CD4-positive, alpha-beta T cell treated with Interleukin-21 for 1 hour (primary cell): ENCODE measurements at places on chromosomes 6 and 20.
A peak's percentile ranks its signal among the peaks of the same experiment; 100 is the strongest.

GRCh38 chr20:62723768-62724450, 15.3 kb downstream of the NTSR1 start:
- no peak for DNase-seq

GRCh38 chr6:95091823-95092436, 485.4 kb upstream of the MANEA start:
- DNase-seq: no peak

DNA sequence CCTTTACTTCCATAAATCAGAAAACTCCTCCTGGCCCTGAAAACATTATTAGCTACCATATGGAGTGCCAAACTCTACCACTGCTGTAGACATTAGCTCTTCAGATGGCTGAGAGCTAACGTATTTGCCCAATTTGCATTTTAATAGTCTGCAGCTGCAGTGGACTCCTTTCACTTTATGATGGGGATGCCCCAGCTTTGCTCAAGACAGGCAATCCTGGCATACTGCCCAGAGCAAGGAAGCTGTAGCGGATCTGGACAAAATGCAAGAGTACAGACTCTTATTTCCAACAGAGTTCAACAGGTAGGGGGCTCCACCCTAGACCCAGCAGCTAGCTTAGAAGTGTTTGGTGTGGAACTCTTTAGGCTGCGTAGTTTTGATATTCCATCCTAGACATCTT, 246.7 kb downstream of the FOXC1 start:
- DNase-seq: no peak

DNA sequence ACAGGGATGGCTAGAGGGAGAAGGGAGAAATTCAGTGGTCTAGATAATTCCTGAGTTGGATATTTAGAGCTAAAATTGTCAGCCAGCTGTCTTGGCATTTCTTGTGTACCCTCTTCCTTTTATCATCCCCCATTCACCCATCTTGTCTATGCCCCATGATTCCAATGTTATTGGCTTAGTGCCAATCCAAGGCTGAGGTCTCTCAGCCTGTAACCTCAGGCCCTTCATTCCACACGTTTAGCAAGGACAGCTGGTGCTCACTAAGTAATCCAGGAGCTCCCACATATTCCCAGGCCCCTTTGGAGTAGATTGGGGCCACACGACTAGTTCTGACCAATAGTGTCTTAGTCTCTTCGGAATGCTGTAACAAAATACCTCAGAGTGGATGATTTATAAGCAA, 112.4 kb upstream of the ATXN1 start:
- DNase-seq: no peak

DNA sequence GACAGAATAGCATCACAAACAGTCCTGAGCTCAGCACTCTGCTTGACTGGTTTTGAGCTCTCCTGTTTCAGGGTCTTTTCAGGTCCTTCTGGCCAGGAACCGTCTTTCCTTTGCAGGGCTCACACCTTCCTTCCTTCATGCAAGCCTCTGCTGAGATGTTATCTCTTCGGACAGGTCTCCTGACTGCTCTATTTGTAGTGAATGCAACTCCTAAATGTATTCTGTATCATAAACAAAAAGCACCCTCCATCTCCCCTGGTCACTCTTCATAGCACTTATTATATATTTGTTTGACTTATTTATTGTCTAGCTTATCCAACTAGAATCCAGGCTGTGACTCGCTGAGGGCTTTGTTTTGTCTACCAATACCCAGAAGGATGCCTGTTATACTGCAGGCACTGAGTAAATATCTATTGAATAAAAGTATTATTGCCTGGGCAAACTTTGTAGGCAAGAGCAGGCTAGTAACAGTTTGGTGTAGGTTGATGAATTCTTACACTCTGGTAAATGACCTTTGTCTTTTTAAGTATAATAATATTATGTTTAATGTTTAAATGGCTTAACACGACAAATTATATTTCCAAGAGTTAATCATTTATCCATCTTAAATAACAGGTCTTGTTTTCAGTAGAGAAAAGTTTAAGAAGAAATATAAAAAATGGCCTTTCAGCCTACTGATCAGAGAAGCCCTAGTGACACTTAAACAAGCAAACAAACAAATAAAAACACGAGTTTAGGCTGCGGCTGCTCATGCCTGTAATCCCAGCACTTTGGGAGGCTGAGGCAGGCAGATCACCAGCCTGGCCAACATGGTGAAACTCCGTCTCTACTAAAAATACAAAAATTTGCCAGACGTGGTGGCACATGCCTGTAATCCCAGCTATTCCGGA, 199.7 kb downstream of the BCAS1 start:
- DNase-seq: no peak

DNA sequence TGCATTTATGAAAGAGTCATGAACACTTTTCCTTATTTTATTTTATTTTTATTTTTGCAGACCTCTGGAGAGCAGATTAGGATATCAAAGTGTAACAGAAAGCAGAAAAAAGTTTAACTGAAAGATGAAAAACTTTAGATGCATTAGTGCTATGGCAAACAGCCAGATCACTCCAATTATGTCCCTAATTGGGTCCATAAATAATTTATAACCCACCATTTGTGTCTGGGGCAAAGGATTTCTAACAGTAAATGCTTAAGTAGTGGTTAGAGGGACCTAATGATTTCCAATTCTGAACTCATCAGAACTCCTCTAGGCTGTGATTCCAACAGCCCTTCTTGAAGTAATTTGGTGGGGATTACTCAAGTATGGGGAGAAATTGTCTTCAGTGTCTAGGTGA, 93.7 kb upstream of the PROKR2 start:
- DNase-seq: no peak

DNA sequence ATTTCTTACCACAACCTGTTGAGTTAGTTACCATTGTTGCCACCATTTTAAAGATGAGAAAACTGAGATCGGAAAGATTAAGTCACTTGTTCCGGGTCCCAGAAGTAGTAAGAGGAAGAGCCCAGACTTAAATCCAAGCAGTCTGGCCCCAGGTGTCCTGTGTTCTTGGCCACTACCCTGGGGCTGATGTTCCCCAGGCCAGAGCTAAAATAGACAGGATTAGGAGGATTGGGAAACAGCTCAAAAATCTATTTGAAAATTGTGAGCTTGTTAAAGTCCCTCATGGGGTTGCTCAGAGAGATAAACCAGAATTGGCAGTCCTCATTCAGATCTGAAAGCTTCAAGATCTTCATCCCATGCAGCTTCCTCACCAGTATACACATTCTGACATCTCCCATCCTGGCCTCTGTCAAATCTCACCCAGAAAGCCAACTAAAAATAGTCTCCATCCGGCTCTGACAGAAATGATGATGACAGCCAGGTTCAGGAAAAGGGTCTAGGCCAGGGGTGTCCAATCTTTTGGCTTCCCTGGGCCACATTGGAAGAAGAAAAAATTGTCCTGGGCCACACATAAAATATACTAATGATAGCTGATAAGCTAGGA, 62.0 kb downstream of the GFOD1 start:
- DNase-seq: no peak

DNA sequence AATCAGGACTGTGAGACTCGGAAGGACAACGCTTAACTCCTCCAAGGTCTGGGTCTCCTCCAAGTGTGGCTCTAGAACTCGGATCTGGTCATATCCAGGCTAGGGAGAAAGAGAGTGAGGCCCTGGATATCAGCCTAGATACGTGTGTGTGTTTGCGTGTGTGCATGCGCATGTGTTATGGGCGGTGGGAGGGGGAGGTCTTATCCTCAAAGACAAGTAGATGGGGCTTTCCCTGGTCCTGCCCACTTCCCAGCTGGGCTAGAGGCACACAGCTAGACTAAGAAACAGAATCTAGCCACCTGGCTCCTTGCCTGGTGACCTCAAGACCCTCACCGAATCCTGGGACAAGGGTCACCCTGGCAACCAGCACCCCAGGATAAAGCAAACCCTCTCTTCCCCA, 13.2 kb downstream of the CPNE5 start:
- no peak for DNase-seq

- DNase-seq: peak; percentile 1
These were observed 31.1 kb downstream of the CEBPB start for GRCh38 chr20:50221501-50222308.

GRCh38 chr20:63015662-63016361, 9.0 kb upstream of the BHLHE23 start:
- no peak for DNase-seq

DNA sequence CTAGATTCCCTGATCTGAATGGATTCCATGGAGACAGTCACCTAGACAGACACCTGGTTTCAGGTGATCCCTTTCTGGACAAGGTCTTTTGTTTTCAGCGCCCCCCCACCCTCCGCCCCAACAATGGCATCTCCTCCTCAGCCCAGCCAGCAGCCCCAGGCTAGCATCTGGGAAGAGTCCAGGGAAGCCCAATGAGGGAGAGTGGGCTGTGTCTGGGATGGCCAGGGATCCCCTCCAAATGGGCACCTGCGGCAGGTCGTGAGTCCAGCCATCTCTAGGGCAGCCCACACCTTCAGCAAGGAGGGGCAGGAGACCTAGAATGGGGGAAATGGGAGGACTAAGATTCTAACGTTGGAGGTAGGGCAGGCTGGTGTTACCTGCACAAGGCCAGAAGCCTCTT, 1.2 kb upstream of the SLC24A3 start:
- DNase-seq: no peak

DNA sequence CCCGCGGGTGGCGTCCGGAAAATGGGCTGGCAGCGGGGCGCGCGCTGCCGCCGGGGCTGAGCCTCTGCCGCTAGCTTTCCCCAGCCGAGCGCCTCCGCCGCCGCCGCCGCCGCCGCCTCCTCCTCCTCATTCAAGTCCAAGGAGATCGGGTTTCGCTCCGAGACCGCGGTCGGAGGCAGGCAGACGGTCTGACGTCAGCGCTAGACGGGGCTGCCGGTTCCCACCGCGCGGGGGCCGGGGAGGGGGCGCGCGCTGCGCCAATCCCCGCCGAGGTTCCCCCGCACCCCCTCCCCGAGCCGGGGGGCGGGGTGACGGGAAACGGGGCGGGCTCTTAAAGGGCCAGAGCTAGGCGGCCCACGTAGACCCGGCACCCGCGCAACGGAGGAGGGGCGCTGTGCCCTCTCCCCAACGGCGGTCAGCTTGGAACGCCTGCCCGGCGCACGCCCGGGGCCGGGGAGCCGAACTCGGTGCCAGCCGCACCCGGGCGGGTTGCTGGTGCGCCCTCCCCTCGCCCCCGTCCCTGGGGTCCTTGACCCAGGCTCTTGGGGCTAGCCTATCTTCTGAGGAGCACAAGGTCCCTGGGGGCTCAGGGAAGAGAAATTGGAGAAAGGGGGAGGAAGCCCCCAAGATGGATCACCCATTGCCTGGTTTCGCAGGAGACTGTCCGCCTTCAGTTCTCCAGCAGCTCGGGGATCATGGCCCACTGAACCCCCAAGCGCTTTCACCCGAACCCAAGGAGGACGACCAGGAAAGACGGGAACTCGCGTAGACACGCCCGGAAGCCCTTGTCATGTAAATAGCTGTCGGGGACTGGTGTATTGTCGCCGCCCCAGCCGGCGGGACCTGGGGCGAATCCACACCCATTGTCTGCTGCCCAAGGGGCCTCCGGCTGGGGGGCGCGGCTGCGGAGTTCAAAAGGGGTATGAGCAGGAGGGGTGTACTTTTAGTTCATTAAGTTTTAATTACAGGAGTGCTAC, at the start of gene PMEPA1:
PMEPA1 (minus strand) TSS at position 193 of the 977 bp plus-strand sequence. CDS start 433 bp downstream, outside the sequence.
- peak; percentile 94 for DNase-seq
